Keratinocyte (primary cell): ENCODE measurements at places on chromosomes 7 and 10. TPM values are rescaled to one million over a fixed set of nuclear protein-coding genes. Genes with fewer than 3 reads are reported as not detected.

The OIT3 gene
- polyA plus RNA-seq = 0.05 TPM in 2 of 3 replicates, not detected in the other

The TWIST1 gene
- polyA plus RNA-seq = 1.5 to 3.0 TPM (median 1.7 TPM) in 3 replicates

The HTR5A gene
- polyA plus RNA-seq = not detected in 3 replicates

The BMPER gene
- polyA plus RNA-seq = 0.57 to 0.67 TPM (median 0.58 TPM) in 3 replicates

The CPA5 gene
- polyA plus RNA-seq = 0.24 to 0.35 TPM (median 0.27 TPM) in 3 replicates

- DNase-seq = no peak
These were observed 655 bp downstream of the LMTK2 start for GRCh38 chr7:98107313-98107721.

DNA sequence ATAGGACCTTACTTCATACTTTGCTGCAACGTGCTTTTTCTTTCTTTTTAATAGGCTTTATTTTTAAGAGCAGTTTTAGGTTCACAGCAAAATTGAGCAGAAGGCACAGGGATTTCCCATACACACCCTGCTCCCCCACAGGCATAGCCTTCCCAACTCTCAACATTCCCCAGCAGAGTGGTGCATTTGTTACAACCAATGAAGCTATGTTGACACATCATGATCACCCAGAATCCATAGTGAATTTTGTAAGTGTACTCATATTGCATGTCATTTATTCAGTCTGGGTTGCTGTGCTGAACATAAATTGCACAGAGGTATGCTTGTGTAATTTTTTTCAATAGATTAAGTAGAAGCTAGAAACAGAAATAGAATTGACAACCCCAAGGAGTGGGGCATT is 327.3 kb downstream of the INHBA start:
- no peak for DNase-seq

DNA sequence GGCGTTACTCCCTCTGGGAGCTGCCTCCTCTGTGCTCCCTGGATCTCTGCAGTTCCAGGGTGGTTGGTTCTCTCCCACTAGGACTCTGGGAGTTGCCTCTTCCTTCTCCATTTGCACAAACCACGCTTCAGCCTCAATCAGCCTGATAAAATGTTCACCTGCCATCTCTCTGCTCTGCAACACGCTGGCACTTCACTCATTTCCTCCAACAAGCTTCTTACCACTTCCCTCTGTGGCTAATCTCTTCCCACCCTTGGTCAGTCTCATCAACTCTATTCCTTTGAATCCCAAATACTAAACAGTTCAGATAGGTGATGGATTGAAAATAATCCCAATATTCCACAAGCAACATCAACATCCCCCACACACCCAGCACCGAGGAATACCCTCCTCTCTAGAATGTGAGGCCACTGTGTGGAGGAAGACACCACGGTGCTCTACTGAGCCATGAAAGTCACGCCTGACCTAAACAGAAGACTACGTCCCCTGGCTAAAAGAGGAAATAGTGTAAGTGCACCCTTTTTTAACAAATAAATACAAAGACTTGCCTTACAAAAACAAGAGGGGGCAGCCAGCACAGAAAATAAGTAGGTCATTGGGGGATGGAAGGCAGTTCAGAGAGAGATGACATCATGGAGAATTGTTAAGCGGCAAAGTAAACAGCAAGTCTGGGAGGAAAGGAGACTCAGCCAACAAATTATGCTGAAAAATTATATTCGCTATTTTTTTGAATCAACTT is 1.9 kb upstream of the FAM170B start:
- DNase-seq = no peak

DNA sequence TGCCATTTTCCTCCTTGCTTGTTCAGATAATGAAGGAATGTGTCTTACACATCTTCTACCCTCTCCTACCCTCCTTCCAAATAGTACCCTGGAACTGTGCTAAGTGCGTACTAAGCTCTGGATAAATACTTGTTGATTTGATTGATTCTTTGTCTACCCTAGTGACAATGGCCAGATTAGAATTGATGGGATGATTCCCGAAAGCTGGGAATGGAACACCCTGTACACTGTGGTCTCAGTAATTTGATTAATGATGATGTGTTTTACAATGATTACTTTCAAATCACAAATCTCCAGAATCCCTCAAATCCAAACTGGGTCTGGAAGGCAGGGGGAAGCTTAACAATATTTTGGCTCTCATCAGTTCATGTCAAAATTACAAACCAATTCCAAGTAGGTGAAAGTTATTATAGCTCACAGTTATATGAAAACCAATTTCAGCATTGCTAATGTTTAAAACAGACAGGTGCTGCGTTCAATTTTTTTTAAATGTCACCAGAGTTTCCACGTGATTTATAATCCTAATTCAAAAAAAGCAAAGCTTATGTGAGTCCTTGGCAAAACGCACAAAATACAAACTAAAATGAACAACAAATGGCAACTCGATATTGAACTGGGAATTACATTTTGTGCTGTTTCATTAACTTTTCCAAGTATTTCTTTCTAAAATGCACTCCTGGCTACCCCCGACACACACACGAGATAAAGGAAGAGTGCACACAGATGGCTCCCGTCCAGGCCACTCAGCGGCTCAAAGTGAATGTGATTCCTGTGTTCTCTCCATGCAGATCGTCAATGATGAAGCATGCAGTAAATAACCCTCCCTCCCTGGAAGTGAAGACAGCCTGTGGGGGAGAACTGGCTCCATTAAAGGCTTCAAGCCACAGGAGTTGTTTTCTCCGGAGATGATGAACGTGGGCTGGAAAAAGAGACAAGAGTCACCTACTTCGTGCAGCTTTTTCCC is 21.7 kb upstream of the ADRB1 start:
- DNase-seq = no peak

DNA sequence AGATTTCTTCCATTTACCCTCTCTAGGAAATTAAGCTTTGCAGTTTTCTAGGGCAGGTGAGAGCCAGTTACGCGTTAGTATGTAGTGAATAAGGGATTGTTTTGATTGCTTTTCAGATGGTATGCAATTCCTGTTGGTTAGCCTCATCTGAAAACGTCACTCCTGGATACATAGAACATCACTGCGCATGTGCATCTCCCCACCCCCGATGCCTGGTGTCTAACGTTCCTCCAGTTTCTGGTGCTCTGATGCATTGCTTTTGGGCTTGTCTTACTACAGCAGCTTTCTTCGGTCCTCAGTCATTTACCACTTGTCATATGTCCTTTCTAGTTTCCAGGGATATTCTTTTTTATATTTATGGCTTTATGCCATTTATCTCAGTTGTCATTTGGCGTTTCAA is 22.5 kb downstream of the MLLT10 start:
- DNase-seq = no peak

- DNase-seq = no peak
These were observed 581.7 kb upstream of the TEX47 start for GRCh38 chr7:89377219-89377618.

- no peak for DNase-seq
These were observed 33.8 kb downstream of the HGF start for GRCh38 chr7:81736091-81736490.

- DNase-seq = no peak
These were observed 27.7 kb downstream of the CRCP start for GRCh38 chr7:66142334-66142733.

DNA sequence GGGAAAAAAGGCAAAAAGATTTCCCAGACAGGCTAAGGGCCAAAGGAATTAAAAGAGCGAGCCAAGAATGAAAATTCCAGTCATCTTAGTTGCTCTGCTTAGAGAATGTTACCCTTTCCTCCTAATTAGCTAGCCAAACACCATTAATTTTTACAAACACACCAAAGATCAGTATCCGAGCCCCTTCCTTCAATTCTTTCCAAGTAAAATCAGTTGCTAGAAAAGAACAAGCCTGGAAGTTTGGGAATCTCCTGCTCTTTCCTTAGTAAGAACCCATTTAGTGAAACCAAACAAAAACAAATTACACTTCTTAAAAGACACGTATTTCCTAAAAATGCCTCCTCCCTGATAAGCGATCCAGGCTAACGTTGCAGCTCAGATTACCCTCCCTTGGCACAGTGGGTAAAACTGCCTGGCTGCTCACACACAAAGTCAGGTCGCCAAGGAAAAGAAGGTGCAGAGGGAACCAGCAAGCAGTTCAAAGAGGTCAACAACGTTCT is 57.1 kb upstream of the ABLIM1 start:
- DNase-seq = no peak

DNA sequence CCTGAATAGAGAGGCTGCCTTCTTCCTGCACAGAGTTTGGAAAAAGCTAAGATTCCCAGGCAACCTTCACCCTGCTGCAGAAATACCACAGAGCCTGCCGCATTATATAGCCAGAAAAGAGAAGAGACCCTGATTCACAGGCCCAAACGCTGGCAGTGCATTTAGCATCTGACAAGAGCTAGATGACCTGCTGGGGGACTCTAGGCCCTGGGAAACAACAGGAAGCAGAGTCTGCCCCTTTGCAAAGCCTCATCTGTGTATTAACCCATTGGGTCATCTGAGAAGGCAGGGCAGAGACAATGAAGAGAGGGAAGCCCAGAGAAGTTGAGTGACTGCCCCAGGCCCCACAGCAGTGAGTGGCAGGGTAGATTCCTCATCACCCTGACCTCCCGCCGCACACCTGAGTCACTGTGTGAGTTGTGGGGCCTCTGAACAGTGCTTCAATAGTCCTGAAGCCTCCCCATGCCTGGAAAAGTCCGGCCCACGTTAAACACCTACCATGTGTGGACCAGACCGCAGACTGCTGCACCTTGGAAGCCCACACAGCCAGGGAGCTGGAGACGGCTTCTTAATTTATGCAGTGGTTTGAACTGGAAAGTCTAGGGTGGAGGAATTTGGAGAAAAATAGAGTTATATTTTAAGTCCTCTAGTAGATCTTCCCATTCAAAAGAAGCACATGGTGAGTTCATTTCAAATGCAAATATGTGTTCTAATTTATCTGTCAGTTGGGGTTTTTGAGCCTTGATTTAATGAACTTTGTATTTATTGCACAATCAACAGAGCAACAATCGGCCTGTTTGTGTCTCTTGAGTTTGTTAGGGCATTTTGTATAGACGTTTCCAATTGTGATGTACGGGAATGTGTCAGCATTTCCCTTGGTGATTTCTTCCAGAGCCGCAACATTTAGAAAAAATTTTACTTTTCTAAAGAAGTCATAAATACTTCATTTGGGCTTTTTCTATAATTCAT is 80.4 kb upstream of the GPR26 start:
- DNase-seq = no peak

DNA sequence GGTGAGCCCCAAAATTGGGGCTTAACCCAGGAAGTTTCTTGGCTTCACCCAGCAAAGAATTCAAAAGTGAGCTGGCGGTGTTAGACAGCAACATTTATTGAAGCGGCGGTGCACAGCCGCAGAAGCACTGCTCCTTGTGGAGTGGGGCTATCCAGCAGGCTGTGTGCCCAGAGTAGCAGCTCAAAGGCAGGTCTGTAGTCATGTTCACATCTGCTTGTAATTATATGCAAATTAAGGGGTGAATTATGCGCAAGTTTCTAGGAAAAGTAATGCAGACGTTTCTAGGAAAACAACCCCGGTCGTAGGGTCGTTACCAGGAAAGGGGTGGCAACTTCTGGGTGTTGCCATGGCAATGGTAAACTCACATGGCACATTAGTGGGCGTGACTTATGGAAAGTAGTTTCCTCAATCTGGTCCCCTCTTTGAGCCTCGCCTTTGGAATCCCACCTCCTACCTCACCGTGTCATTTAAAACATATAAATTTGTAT is 13.7 kb upstream of the KBTBD2 start:
- no peak for DNase-seq

DNA sequence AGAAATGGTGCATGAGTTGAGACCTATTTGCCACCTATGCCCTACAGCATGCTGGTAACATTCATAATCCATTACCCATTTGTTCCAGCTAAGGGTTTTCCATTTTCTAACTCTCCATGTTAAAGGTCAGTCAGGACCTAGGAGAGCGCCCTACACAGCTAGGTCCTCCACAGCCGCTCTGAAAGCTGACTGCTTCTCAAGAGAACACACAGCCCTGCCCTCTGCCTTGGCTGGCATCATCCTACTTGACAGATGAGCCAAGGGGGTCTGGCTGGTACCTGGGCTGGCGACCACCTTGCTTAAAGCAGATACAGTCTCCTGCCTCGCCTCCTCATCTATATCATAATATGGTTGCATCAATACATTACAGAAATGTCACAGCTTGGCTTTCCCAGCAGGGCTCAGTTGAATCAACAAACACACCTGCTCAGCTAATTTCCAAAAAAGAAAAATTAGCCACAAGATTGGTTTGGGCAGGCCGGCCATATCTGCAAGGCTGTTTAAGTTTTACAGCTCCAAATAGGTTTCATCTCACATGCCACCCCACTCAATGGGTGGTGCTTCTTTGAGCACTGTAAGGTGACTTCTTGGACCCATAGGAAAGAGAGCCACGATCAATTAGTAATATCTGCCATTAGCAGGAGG is 17.3 kb downstream of the TLL2 start:
- no peak for DNase-seq

GRCh38 chr10:33542752-33543505 is 208.5 kb upstream of the NRP1 start:
- DNase-seq = peak; percentile 71

DNA sequence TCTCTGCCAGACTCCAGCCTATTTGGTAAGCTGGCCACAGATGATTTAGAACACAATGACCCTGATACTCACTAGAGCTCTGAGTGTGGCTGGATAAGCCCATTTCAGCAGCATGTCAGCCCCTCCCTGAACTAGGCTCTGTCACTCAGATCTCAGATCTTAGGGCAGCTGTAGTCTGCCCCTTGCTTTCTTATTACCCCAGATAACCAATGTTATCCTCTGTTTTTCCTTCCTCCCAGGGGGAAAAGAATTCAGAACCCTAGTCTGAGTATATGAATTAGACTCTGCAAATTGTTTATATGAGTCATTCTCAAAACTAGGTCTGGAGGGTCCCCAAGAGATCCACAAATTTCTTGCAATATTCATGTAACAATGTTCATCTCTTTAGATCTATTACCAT is 286.2 kb downstream of the KCNMA1 start:
- no peak for DNase-seq

DNA sequence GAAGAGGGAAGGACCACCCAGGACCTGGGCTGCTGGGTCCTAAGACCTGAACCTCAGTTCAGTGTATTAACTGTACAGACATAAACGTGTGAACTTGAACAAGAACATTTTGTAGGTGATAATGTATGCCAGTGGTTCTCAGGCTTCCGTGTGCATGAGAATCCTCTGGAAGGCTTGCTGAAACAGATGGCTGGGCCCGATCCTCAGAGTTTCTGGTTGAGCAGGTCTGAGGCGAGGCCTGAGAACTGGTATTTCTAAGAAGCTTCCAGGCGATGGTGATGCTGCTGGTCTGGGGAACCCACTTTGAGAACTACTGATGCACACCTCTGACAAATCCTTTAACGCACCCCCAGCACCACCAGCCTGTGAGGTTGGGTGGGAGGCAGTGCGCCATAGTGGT is 70.4 kb downstream of the CDH23 start:
- no peak for DNase-seq
